GM10248 (cell line): ENCODE measurements at places on chromosomes 1 and 21.

DNA sequence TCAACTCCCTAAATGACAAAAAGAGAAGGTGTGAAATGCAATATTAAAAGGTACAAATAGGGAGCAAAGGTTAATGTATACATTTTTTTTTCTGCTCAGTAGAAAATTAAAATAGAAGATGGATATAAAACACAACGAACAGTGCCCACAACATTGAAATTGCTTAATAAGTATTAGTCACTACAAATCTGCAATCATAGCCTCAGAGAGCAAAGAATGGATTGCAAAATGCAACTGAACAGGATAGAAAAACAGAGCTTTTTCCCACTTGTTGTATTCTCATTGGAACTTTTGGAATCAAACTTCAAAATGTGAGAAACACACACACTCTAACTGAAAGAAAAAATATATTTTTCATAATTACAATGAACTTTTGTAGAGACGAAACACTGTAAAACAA, 552.2 kb upstream of the NCAM2 start:
- DNase-seq, result no peak

DNA sequence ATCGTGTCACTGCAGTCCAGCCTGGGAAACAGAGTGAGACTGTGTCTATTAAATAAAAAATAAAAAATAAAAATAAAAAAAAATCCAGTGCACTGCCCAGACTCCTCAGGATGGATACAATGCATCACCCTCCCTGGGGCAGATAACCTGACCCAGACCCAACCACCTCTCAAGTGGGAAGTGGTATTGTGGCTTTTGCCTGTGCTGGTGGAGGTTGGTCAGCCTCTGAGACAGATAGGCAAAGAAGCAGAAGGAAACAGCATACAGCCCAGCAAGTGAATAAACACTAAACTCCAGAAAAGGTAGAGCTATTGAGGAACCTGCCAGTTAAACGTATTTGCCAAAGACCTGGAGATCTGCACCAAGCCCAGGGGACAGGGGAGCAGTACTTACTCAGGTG, 22.0 kb downstream of the HHIPL2 start:
- DNase-seq, result no peak

GRCh38 chr1:61436491-61437120, 288.3 kb downstream of the TM2D1 start:
- no peak for DNase-seq

DNA sequence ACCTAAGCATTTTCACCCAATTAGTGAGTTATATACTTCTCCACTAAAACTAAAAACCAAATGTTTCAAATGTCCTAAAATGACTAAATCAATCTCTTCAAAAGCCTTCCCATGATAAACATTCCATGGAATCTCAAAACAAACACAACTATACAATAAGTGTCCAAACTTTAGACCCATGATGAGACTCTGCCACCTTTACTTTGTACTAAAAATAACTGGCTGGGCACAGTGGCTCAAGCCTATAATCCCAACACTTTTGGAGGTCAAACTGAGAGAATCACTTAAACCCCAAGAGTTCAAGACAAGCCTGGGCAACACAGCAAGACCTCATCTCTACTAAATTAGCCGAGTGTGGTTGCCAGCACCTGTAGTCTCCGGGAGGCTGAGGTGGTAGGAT, 87.4 kb downstream of the EIF4G3 start:
- DNase-seq, result no peak

DNA sequence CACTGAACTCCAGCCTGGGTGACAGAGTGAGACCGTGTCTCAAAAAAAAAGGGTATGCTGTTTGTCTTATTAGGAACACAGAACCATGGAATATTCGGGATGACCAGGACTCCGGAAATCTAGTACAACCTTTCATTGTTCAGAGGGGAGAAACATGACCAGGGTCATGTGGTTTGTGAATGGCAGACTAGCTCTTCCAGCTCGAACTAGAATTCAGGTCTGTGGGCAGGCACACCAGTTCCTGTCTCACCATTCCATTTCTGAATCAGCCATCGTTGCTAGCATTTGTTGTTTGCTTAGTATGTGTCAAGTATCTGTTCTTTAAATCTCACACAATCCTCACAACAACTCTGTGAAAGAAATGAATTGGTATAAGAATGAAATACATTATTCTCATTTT, 50.9 kb downstream of the MDM4 start:
- DNase-seq, result no peak

DNA sequence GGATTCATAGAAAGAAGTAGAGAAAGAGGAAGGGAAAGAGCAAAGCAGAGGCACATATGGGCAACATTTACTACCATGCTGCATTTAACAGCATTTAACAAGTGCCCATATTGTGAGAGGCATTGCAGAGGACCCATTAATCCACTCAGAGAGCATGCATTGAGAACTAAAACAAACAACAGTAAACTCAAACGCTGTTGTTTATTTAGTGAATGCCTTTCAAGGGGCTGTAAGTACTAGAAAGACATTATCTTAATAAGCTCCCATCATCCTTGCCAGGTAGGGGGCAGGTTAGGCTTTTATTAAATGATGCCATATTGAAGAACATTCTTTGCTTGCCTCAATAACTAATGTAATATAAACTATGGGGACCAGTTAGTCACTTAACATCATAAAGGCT, 254.3 kb upstream of the DAB1 start:
- DNase-seq, result no peak

DNA sequence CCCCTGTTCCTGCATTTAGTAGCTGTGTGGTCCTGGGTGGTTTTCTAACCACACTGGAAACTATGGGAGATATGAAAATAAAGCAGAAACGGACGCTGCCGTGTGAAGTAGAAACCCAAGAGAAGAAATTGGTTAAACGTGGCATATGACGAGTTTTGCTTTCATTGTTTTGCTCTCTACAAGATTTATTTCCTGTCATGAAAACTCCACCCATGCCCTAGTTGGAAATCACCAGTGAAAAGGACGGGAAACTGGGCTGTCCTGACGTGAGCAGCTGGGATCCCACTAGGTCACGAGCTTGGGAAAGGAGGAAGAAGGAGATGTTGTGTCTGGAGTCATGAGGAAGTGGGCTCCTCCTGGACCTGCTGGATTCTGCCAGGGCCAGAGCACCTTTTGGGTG, 120.8 kb upstream of the GADD45A start:
- DNase-seq, result no peak

DNA sequence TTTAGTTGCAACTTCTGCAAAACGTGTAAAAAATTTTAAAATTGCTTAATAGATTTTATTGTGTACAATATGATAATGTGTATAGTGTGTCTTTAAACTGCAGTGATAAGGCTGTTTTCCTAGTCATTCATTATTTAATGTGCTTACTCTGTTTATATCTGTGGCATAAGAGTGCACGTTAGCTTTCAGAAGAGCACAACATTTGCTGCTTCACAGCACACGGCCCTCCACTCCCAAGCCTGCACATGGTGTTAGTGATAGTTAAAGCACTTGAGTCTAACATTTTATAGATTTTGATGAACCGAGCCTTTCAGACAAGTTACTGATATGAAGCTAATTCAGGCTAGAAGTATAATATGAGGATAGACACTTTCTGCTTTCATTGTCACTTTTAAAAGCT, 120.6 kb downstream of the ADGRL2 start:
- DNase-seq, result no peak

- DNase-seq, result no peak
These were observed 40.4 kb downstream of the RIMS3 start for GRCh38 chr1:40625076-40625475.

DNA sequence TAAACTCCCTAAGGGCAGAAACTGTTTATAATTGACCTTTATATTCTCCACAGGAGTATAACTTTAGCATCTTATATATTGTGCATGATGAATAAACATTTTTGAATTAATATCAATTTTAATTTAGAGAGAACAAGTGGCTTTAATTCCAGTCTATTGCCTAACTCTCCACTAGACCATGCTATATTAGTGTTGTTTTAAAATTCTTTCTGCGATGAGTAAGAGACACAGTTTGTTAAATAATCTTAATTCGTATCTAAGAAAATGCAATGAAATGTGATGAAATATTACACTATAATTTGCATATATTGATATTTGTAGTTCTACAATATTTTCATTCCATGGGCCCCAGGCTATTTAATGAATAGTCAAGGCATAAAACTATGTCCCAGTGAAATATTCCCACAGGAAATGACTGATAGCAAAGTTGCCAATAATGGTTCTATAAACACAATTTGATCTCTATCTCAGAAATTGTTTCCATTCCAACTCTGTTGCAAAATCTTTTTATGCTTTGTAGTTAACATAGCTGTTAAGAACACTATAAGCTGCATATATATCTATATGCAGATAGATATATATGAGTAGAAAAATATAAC, 2.9 kb upstream of the SYDE2 start:
- DNase-seq, result no peak

- DNase-seq, result no peak
These were observed 67.8 kb upstream of the POU3F1 start for GRCh38 chr1:38114241-38115026.

- peak; percentile 30 for DNase-seq
These were observed 143.0 kb upstream of the GRIK3 start for GRCh38 chr1:37177230-37177864.

- DNase-seq, result no peak
These were observed 18.4 kb downstream of the DYNLT5 start for GRCh38 chr1:66770694-66771093.

- DNase-seq, result no peak
These were observed 1319.5 kb downstream of the BRINP3 start for GRCh38 chr1:189158155-189158554.

DNA sequence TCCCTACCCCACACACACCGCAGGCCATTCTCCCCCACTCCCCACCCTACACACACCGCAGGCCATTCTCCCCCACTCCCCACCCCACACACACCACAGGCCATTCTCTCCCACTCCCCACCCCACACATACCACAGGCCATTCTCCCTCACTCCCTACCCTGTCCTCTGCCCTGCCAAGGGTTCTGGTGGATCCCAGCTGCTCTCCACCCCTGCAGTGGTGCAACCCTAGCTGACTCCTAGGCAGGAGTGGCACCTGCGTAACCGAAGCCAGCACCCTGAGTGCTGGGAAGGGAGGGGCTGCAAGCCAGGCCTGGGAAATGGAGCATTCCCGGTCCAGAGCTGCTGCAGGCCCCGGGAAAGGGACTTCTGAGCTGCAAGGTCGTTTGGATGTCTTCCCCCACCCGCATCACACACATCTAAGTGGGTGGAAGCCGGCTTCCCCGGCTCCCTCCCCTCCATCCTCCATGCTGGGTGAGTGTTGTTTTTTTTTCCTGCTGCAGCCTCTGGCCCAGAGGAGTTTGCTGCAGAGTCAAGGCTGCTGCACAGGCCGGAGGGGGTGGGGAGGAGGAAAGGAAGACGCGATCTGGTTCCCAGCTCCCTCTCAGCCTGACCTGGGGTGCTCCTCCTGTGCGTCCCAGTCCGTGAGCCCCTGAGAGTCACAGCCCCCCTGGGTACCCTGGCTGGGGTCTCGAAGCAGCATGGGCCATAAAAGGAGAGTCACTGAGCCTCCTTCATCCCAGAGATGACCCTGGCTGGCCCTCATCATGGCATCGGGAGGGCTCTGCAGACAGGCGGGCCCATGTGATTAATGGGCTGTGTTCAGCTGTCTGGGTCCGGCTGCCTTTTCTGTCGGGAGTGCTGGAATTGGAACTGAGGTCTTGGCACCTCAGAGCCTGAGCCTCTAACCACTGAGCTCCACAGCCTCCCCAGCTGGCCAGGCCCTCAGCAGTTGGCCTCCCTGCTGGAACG, 16.1 kb downstream of the H6PD start:
- no peak for DNase-seq

- DNase-seq, result peak; percentile 42
These were observed 384.9 kb downstream of the HLX start for GRCh38 chr1:221263831-221264767.

- DNase-seq, result no peak
These were observed 42.1 kb upstream of the TP53BP2 start for GRCh38 chr1:223887747-223888418.

DNA sequence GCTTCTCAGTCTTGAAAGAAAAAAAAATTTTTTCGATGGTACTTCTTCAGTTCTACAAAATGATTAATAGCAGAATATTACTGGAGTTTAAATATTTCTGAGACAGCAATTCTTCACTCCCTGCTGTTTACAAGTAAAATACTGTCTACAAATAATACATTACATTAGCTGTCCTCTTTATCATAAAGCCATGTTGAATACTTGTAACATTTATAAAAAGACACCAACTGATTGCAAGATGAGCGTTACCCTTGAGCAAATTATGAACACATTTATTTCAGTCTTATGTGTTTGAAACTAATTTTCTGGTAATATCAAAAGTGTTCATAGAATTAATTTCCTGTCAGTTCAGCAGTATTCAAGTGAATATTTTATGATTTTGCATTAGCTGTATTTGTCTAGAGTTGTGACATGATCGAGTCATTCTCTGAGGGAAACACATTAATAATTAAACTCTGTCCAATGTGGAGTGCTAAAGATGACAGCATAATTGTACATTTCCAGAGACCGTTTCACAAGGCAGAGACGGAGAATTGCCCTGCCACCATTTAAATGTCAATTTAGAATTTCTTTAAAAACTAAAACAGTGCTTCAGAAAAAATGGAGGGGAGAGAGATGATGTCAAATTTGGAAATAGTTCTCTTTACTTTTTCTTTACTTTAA, 1359.0 kb upstream of the ADGRL4 start:
- no peak for DNase-seq

DNA sequence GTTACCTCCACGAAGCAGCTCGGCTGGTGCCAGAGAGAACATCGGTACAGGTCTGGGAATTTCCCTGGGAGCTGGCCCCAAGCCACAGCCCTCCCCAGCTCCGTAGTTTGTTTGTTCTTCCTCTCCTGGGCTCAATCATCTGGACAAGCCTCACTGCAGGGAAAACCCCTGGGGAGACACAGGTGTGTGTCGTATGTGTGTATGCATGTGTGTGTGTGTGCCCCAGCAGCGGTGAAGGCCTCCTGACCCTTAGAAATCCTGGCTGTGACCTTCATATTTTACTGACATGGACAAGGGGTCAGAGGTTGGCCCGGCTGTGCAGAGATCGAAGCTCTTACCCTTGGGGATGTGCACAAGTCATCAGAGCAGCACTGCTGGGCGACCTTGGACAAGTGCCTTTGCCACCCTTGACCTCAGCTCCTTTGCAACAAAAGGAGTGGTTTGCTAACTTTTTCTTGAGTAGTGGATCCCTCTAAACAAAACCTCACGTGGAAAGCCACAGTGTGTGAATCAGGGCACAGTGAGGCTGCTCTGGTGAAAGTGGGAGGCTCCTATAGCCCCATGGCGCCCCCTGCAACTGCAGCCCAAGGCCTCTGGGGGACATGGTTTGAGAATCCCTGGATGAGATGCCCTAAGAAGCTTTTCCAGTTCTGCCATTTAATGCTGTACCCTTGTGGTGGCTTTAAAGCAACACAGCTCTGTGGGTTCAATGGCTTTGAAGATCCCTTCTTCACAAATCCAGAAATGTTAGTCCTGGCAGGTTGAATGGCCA, 12.3 kb upstream of the IL22RA1 start:
- DNase-seq, result peak; percentile 67

- DNase-seq, result no peak
These were observed 36.7 kb upstream of the GOLT1A start for GRCh38 chr1:204250428-204251030.

DNA sequence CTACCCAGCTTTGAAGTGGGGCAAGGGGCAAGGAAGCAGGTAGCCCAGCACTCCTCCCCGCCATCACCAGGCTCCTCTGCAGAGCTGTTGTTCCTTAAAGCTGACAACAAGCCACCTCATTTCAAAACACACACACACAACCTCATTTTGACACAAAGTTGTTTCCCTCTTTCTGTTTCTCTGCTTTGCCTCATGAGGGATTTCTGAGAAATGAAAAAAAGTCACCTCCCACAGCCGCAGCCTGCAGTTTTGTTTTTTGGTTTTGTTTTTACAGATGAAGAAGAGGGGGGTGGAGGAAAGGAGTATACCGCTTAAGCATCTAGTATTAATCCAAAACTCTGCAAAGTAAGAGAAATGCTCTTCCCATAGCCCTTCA, 12.1 kb downstream of the MCL1 start:
- DNase-seq, result peak; percentile 61
